Hypothalamus (tissue), 51 donors: ENCODE measurements at places on chromosomes 2 and 18.

- no peak for DNase-seq
Measured at GRCh38 chr2:236658974-236659757, 89.5 kb downstream of the ACKR3 start.

GRCh38 chr2:216059233-216059834 is 22.3 kb downstream of the PECR start:
- DNase-seq: no peak

DNA sequence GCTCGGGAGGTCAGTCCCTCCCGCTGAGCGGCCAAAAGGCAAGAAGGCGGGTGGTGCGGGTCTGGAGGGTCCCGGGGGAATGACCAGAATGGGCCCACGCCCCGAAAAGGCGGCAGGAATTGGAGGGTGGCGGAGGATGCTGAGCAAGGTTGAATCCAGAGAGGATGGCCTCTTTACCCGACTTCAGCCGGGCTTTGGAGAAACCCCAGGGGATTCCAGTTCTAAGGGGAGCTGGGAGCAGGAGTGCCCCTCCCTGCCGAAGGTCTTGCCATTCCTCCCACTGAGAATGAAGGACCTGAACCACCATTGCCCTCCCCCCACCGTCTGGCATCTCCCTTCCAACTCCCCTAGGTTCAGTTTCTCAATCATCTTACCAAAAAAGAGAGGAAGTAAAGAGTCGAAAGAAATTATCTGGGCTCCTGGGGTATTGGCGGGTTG is 38.9 kb upstream of the ATP6V1B1 start:
- DNase-seq: no peak

GRCh38 chr2:170145675-170146432 is 32.1 kb upstream of the MYO3B start:
- DNase-seq: no peak

GRCh38 chr2:166516712-166517303 is 22.8 kb upstream of the SCN7A start:
- DNase-seq: no peak

DNA sequence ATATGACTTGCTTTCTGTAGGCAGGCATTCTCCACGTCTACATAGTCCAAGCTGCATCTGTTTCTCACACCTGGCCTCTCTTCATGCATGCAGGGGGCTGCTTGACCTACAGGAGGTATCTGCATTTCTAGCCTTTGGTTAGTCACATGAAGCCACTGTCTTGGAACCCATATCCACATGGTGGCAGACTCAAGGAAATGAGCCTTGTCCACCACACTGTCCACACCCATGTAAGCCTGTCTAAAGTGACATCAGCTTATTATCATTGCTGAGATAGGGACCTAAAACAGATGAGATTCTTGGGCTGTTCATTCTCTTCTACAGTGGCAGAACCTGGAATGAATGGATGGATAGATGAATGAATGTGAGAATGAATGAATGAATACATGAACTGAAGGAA is 160.4 kb downstream of the DOCK10 start:
- no peak for DNase-seq

GRCh38 chr2:240825476-240825875 is 5.5 kb upstream of the KIF1A start:
- no peak for DNase-seq

- peak; percentile 45 for DNase-seq
Measured at GRCh38 chr18:45920367-45920766, 46.8 kb downstream of the EPG5 start.

DNA sequence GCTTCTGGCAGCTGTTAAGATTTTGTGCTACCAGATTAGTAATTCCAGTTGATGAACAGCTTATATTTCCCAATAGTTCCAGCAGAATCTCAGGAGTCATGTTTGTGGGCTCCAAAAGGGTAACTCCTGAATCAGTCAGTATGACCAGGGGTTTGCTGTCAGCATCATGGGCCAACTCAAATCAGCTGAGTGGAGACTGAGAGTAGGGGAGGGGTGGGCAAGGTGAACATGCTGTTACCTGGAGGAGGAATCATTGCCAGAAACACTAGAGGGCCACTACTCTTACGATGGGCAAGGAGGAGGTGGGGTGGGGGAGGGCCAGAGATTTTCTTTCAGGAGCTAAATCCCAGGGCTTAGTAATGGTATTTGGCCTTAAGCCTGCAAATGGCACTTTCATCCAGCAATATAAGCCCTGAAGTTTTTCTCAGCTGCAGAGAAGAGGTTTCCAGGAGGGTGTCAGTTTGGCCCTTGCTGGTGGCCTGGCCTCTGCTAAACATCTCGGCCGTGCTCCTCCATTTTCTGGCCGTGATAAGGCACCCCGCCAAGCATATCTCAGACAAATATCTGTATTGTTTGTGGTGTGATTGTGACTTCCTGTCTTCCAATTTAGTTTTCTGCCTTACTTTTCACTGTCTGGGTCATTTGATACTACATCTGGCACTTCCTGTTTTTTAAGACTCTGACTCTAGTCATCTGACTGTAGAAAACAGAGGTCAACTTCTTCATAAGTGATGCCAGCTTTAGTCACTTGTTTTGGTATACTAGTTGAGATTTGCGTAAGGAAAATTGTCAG is 120.5 kb upstream of the CXCR4 start:
- DNase-seq: no peak

GRCh38 chr2:39512941-39513340 is 75.9 kb upstream of the MAP4K3 start:
- no peak for DNase-seq

GRCh38 chr2:121547646-121548045 is 17.0 kb downstream of the RNU4ATAC start:
- DNase-seq: no peak

DNA sequence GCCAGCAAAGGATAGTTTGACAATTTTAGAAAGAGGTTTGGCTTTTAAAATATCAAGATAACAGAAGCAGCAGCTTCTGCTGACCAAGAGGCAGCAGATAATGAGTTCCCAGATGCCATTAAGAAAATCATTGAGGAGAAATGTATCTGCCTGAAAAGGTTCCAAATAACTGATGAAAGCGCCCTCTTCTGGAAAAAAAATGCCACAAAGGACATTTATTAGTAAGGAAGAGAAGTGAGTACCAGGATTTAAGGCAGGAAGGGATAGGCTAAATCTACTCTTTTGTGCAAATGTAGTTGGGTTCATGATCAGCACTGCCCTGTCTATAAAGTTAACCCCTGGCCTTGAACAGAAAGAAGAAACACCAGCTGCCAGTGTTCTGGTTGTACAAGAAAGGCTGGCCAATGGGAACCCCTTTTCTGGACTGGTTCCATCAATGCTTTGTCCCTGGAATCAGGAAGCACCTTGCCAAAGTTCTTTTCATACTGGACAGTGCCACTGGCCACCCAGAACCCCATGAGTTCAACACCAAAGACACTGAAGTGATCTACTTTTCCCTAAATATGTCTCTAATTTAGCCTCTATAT is 40.6 kb downstream of the DHX57 start:
- no peak for DNase-seq

DNA sequence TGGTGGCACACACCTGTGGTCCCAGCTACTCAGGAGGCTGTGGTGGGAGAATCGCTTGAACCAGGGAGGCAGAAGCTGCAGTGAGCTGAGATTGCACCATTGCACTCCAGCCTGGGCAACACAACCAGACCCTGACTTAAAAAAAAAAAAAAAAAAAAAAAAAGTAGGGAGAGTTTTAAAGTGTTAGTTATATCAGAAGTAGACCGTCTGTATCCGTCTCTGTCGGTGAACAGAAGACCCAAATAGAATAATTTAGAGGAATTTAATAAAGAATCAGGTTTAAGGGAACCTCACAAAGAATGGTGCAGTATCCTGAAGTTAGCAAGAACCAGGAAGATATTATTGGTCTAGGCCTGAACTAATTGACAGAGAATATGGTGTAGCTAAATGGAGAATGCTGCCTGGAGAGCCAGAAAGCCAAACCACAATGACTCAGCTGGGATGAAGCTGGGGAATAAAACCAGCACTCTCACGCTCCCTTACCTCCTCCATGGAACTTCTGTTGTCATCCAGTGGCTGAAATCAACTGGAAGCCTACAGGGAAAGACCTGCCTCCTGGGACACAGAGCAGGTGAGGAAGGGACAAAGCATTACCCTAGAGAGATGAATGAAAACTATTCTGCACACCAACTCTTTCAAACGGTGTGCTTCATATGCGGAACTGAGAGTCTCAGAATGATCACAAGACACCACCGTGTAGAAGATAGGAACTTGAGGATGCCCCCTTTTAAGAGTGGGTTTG is 39.1 kb upstream of the PLEKHM3 start:
- DNase-seq: no peak

GRCh38 chr18:9827211-9827792 is 58.5 kb upstream of the TXNDC2 start:
- DNase-seq: no peak

GRCh38 chr2:18065249-18065648 is 186.8 kb downstream of the KCNS3 start:
- DNase-seq: no peak

- DNase-seq: no peak
Measured at GRCh38 chr18:24023185-24023814, 8.7 kb downstream of the TTC39C start.

GRCh38 chr2:241924069-241924908 is 54.8 kb downstream of the RTP5 start:
- DNase-seq: no peak

DNA sequence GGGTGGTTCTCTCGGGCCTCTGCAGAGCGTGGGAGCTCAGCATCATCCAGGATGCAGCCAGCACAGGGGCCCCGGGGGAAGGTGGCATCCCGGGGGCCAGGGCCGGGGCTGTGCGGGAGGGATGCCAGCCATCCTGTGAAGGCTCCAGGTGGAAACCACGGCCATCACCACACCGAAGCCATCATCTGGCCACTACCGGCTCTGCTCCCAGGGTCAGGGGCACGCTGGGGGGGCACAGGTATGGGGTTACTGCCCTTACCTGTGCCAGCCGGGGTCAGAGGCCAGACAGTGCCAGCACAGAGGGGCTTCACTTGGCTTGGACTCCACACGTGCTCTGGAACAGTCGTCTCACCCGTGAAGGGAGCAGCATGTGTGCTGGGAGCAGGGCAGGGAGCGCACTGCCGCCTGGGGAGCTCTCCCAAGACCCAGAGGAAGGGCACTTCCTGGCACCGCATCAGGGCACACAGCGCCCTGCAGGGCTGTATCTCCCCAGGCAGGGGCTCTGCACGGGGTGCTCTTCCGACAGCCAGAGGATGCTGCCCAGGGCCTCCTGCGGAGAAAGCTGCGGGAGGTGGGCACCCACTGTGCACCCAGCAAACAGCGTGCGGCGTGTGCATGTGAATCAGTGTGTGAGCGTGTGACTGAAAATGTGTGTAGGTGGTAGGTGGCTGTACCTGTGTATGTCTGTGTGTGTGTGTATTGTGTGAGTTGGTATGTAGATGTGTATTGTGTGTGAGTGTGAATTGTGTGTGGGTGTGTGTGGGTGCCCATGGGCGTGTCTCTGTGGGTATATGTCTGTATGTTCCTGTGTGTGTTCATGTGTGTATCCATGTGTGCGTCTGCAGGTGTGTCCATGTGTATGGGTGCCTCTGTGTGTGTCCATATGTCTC is 75.0 kb downstream of the PTGR3 start:
- no peak for DNase-seq

DNA sequence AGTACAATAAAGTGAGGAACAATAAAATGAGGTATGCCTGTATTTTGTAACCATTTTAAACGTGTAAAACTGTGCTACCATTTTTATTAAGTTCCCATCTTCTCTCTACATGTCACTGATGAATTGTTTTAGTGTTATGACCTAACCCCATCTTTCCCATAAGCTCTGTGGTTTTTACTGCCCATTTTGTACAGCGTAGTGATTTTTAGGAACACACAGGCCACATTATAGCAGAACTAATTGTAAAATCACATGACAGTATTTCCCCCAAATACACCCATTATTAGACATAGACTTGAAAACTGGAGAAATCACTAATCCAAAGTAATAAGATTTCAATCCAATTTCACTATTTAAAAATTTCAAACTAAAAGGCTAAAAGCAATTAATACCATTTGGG is 130.7 kb downstream of the TMEM247 start:
- DNase-seq: no peak

DNA sequence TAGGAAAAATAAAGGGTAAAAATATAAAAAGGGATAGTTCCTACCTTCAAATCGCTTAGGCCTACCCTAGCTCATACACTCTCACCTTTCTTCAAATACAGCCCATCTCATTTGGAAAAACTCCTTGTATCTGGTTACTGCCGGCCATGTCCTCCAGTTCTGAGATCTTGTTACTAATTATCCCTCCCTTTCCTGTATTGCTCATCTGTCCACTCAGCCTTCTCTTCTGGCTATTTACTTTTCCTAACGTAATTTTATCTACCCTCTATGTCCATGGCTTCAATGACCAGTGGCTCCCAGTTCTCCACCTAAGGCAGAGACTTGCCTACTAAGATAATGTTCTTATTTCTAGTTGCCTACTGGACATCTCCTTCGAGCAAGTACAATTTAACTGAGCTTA is 342.9 kb upstream of the ACVR2A start:
- DNase-seq: no peak

GRCh38 chr2:171726847-171727450 is 39.7 kb downstream of the DYNC1I2 start:
- no peak for DNase-seq

- no peak for DNase-seq
Measured at GRCh38 chr18:32893915-32894314, 121.1 kb upstream of the KLHL14 start.

GRCh38 chr2:182584462-182584861 is 131.6 kb upstream of the DNAJC10 start:
- no peak for DNase-seq

DNA sequence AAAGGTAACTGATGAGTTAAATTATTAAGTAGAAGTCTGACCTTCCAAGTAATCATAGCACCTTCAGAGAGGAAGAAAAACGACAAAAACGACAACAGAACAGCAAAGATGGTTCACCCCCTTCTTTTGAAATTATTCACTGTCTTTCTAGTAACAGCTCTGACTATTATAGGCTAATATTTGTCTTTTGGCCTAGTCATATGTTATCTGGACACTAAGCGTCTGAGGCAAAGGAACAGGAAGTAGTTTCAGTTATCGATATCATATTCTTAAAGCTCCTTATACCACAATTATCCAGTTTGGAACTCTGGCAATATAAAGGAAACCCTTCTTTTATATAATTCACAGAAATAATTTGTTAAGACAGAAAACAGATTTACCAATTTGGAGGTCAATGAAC is 27.6 kb upstream of the SLC40A1 start:
- no peak for DNase-seq

- no peak for DNase-seq
Measured at GRCh38 chr18:46050268-46050667, 21.8 kb downstream of the PSTPIP2 start.

GRCh38 chr2:177397481-177398289 is 5.1 kb downstream of the AGPS start:
- DNase-seq: no peak

DNA sequence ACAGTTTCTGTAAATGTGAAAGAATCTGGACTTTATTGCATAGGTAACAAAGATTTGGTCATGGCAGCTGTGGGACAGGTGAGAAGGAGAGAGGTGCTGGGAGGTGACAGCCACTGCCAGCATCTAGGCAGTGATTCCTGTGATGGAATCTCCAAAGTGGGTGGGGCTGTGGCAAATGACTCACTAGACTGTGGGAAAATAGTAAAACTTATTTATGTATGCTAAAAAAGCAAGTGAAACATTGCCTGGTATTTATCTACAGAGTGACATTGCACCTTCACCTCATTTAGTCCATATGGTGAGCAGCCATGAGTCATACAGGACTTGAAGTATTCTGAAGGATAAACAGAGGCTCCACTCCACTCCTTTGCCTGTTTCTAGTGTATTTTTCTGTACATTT is 145.3 kb upstream of the MEX3C start:
- DNase-seq: no peak

- DNase-seq: no peak
Measured at GRCh38 chr2:159211447-159212396, 74.8 kb downstream of the WDSUB1 start.

GRCh38 chr18:71028285-71028762 is 739.5 kb downstream of the SOCS6 start:
- no peak for DNase-seq

- DNase-seq: no peak
Measured at GRCh38 chr18:56475250-56475649, 163.1 kb downstream of the TXNL1 start.
